CD8-positive, alpha-beta memory T cell (primary cell): ENCODE measurements at places on chromosomes 1 and 21. TPM values are rescaled to one million over a fixed set of nuclear protein-coding genes. Genes with fewer than 3 reads are reported as not detected.

The UBL4B gene
- total RNA-seq, result not detected

DNA sequence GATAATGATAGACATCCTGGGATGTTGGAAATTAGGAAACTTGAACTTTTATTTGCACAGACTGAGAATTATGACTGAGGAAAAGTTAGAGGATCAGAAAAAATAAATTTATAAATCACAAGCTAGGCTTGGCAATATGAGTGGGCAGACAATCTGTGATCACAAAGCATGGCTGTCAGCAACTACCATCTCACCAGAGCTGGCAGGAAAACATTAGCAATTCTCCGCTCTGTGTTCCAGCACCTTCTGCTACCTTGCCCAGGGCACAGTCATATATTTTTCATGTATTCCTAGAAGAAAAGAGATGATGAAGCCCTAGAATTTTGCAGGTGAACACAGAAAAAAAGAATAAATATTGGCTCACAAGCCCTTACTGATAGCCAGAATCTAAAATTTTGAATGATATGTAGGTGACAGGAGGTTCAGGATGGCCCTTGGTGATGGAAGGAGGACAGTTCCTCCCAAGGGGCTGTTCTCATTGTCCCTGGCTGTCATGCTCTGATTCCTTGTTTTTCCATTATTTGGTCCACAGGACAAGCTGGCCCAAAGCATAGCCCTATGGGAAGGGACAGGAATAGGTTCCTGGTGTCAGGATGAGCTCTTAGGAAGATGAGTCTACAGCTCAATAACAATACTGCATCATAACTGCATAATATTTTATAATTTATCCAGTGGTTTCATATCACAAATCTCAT is 12.2 kb upstream of the STXBP3 start:
- no peak for DNase-seq

GRCh38 chr1:4224684-4225467 is 324.8 kb upstream of the C1orf174 start:
- DNase-seq, result no peak

DNA sequence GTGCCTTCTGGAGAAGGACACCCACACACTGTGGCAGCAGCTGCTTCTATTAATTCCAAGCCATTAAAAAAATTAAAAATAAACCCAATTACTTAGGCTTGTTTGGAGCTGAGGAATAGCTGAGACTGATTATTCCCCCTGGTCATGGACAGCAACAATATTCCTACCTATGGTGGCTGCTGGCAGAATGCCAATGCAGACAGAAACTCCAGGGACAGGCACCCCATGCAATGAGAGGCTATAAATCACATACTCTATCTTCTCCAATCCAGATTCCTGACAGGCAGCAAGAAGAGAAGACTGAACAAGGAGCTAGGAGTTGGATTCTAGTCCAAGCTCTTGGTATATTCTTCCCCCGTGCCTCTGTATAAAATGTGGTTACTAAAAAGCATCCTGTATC is 275.4 kb upstream of the BEND5 start:
- no peak for DNase-seq

DNA sequence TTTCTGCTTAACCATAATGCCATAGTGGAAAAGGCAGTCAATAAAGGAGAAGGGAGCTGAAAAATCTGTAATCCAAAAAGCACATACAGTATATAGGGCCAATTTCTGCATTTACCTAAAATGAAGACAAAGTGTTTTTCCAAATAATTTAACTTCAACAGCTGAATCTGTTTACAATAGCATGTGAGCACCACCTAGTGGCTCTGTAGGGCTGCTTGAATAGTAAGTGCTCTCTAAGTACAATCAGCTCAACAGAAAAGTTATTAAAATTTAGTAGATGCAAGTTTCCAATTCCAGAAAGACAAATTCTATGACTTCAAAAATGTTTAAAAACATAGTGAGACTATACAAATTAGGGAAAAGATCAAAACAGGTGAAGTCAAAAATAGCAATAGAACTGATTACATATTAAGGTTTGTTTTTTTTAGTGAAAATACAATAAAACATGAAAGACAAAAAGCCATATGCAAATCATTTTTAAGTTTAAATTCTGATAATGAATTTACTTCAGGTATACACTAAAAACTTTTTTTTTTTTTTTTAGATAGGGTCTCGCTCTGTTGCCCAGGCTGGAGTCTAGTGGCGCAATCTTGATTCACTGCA is 220.0 kb downstream of the SETD4 start:
- DNase-seq, result peak; percentile 54

DNA sequence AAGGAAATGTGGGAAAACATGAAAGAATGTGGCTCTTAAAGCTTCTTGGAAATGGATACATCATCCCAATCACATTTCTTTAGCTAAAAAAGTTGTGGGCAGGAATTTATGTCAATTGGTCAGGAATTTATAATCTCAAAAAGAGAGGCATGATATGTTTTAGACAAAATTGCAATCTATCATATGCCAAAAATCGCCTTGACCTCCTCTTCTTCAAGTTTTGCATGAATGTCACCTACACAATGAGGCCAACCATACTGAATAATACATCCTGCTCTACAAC is 42.4 kb downstream of the ATP6V1G3 start:
- no peak for DNase-seq

GRCh38 chr1:222697826-222698225 is 14.5 kb downstream of the AIDA start:
- DNase-seq, result no peak

DNA sequence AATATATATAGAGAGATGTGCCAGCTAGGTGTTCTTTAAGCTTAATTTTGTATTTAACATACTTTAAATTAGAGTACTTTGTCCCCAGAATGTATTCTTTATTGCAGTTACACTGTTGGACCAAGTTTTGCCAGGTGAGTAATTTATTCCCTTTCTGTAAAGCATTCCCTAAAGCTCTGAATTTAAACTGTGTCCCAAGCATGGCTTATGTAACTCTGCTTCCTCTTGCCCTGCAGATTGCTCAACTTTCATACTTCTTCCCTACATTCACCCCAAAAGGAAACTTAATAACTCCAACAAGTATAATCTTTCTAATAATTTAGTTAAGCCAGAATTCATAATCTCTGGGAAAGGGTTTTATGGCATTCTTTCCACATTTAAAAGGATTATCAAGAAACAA is 5.6 kb downstream of the LYPLAL1 start:
- DNase-seq, result no peak

DNA sequence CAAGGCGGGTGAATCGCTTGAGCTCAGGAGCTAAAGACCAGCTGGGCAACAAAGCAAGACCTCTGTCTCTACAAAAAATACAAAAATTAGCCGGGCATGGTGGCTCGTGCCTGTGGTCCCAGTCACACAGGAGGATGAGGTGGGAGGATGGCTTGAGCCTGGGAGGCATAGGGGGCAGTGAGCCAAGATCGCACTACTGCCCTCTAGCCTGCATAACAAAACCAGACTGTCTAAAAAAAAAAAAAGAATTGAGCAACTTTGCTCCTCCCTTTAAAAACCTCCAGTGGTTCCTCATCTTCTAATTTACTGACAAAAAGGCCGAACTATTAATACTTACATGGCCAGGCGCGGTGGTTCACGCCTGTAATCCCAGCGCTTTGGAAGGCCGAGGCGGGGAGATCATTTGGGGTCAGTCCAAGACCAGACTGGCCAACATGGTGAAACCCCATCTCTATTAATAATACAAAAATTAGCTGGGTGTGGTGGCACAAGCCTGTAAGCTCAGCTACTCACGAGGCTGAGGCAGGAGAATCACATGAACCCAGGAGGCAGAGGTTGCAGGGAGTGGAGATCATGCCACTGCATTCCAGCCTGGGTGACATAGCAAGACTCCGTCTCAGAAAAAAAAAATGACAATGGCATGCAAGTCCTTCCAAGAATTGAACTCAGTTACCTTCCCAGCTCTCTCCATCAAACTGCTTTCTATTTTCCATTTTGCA is 4.4 kb downstream of the ACBD3 start:
- no peak for DNase-seq

GRCh38 chr1:52668711-52669110 is 29.4 kb downstream of the COA7 start:
- DNase-seq, result no peak
